Activated T-helper 1 cell treated with anti-CD3 and anti-CD28 coated beads, Interleukin-2, amount 50 U/mL, for 16 hours (primary cell): ENCODE measurements at places on chromosomes 2 and 18.
A peak's percentile ranks its signal among the peaks of the same experiment; 100 is the strongest.

DNA sequence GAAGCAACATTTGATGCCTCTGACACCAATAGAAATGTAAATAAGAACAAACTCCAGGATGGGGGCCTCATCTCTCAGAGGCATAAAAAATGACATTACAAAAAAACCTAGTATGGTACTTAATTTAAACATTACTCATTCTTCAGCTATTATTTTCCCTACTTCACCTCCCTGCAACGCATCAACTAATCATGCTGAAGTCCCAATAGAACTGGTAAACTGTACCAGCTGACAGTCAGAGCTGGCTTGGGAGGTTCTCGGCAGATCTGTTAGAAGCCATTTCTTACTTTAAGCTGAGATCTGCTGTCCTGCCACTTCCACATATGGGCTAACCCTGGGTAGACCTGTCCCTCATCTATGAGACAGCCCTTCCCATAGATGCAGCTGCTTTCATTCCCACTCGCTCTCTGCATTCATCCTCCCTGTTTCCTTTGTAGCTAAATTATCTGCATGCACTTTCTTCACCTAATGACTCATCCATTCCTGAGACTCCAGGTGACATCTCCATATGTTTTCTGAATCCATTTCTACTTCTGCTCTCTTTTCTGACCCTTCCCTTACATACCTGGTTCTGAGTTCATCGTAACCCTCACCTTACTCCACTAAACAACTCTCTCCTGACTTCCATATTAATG is 108.1 kb downstream of the AOX1 start:
- no peak for DNase-seq

- no peak for DNase-seq
These were observed 225.4 kb downstream of the STK39 start for GRCh38 chr2:168021800-168022587.

- no peak for DNase-seq
These were observed 247.8 kb downstream of the MYT1L start for GRCh38 chr2:2083113-2083758.

DNA sequence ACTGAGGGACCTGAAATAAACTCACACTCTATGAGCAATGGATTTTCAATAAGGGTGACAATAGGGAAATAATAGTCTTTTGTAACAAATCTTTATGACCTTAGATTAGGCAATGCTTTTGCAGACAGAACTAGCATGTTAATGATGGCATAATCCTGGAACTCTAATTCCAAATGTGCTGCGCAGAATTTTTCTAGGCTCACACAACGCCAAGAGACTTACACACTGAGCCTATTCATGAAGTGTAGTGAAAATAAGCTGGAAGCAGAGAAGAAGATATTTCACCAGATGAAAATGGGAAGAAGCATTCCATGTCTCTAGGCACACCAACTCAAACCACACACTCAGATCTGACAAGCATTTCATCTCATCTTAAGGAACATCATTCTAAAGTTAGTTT is 178.5 kb downstream of the L3MBTL4 start:
- no peak for DNase-seq

DNA sequence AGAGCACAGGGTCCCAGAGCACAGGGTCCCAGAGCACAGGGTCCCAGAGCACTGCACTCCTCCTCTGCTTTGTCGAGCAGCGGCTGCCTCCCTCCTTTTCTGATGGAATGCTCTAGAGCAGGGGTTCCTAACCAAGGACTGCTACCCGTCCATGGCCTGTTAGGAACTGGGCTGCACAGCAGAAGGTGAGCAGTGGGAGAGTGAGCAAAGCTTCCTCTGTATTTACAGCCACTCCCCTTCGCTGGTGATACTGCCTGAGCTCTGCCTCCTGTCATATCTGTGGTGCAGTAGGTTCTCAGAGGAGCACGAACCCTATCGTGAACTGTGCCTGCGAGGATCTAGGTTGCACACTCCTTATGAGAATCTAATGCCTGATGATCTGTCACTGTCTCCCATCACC is 33.1 kb upstream of the ADNP2 start:
- no peak for DNase-seq

- no peak for DNase-seq
These were observed 39.2 kb downstream of the GALNT1 start for GRCh38 chr18:35620765-35621164.

DNA sequence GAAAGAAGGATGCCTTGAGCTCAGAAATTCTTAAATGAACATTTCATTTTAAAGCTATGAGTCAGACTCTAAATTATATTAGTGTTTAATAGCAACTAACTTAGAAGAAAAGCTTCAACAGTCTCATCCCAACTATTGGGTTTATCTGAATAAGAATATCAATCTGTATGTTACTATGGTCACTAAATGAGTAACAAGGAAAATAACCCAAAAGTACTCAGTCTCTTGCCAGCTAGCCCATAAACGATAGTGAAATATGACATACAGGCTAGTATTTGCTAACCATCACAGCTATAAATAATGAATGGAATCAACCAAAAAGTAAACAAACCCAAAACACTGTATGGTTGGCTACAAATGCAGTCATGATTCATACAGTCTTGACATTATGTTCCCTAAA is 174.9 kb downstream of the RAB3GAP1 start:
- no peak for DNase-seq

- DNase-seq = no peak
These were observed 264.7 kb downstream of the CCDC85A start for GRCh38 chr2:56448403-56449001.

DNA sequence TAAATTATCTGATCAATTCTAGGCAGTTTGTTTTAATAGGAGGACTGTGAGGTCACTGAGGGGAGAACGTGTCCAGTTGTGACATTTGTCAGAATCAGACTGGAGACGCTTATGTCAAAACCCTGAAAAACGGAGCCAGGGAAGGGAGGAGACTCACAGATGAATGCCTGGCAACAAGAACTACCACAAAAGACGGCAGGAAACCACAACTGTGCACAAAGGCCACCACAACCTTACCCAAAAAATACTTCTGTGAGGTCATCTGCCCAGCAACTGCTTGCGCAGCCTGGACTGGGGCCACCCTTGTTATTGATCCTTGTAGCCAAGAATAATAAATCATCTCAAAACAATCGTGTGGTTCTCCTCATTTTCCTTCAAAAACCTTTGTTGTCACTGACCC is 173.0 kb upstream of the ALKAL2 start:
- no peak for DNase-seq

GRCh38 chr2:133287709-133288108 is 280.6 kb downstream of the NCKAP5 start:
- DNase-seq = no peak

DNA sequence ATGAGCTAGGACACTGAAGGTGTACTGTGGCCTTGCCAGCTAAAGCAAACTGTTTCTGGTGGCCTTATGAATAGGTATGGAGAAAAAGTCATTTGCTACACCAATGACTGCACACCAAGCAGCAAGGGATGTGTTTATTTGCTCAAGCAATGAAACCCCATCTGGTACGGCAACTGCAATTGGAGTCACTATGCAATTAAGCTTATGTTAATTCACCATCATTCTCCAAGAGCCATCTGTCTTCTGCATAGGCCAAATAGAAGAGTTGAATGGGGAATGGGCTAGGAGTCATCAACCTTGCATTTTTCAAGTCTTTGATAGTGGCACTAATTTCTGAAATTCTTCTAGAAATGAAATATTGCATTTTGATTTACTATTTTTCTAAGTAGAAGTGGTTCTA is 372.0 kb downstream of the KCNJ3 start:
- DNase-seq = no peak

DNA sequence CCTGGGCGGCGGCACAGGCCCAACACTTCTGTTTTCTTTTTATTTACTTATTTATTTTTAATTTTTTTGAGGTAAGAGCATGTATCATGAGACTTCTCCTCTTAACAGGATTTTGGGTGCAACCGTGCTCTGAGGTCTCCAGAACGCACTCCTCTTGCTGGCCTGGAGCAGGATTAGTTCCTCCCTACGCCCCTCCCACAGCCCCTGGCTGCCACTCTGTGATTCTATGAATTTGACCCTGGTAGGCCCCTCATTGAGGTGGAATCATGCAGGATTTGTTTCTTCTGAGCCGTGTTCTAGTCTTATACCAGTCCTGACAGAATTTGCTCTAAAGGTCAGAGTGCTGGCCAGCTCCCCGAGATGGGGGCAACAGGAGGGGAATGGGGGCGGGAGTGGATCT is 106.5 kb upstream of the HS6ST1 start:
- no peak for DNase-seq

- no peak for DNase-seq
These were observed 444.0 kb upstream of the LRRTM1 start for GRCh38 chr2:80748592-80748991.

DNA sequence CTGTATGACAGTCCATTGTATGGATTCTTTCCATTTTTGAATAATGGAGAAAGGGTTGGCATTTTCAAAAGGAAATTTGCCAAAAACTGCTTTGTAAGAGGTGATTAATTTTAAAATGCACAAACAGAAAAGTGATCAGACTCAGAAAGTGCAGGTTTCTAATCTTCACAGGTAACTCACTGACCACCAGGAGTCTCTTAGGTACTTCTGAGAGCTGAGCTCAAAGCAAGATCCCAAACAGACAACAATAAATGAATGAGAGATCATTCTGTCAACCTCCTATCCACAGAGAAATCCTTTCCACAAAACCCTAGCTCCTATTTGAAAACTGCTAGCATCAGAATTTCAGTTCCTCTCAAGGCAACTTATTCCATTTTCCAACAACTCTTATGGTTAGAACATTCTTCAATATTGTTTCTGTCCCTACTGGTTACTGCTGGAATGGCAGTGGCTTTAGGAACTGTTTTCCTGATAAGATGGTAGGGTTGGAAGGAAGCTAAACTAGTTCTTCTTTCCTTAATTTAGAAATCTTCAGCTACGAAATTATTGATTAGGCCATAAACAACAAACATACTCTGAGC is 20.6 kb upstream of the HAAO start:
- no peak for DNase-seq

DNA sequence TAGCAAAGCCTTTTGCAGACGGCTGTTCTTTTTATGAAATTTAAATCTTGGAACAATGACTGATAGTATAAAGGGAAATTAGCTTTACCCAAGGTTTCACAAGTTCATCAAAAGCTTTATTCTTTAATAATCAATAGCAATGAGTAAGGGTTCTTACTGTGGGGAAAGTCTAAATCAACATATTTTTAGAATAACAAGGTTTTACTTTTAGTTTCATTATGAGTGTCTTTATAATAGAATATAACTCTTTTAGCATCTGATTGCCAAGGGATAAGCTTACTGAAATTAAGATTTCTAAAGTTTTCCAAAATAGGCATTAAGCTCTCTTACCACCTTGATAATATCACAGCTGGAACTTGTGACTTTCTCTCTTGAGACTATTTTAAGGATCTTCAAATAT is 1489.7 kb downstream of the LRP1B start:
- no peak for DNase-seq

DNA sequence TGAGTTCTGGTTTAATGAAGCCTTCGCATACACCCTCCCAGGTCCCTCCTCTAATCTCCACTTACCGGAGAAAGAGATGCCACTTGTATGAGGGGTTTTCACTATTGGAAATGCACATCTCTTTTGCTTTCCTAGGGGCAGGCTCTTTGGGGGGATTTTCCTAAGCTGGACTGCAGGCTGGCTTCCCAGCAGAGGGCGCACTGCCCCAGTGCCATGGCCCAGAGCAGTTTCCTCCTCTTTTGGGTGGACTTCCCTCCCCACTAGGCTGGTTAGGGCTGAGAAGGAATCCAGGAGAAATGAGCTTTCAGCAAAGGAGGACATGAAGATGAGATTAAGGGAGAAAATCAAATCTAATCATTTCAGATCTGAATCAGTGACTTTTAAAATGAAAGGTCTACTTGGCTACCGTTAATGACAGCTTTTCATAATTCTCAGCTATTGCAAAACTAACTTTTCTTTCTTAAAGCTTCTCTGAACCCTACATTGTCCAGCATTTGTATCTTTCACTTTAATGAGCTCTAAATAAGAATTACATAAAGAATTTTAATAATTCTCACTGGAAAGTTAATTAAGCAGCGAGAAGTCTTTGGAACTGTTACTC is 784.1 kb upstream of the FANCL start:
- no peak for DNase-seq

DNA sequence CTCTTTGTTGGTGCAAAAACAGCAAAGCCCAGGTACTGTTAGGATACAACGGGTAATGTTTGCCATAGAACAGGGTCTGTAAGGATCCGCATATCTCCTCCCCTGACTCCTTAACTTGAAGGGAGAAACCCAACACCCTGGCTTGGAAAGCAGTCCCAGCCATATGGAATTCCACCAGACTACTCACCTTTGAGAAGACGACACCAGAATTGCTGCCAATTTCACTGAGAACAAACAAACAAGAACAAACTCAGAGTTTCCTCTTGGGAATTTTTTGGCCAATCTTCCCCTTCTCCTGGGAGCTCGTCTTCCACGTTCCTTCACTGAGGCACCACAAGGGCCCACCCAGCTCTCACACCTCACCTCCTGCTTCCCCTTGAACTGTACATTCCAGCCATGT is 29.2 kb downstream of the CAPN14 start:
- no peak for DNase-seq

GRCh38 chr2:161004379-161004778 is 155.8 kb upstream of the TANK start:
- DNase-seq = no peak

- DNase-seq = no peak
These were observed 205.6 kb downstream of the ARHGAP15 start for GRCh38 chr2:143334837-143335236.

DNA sequence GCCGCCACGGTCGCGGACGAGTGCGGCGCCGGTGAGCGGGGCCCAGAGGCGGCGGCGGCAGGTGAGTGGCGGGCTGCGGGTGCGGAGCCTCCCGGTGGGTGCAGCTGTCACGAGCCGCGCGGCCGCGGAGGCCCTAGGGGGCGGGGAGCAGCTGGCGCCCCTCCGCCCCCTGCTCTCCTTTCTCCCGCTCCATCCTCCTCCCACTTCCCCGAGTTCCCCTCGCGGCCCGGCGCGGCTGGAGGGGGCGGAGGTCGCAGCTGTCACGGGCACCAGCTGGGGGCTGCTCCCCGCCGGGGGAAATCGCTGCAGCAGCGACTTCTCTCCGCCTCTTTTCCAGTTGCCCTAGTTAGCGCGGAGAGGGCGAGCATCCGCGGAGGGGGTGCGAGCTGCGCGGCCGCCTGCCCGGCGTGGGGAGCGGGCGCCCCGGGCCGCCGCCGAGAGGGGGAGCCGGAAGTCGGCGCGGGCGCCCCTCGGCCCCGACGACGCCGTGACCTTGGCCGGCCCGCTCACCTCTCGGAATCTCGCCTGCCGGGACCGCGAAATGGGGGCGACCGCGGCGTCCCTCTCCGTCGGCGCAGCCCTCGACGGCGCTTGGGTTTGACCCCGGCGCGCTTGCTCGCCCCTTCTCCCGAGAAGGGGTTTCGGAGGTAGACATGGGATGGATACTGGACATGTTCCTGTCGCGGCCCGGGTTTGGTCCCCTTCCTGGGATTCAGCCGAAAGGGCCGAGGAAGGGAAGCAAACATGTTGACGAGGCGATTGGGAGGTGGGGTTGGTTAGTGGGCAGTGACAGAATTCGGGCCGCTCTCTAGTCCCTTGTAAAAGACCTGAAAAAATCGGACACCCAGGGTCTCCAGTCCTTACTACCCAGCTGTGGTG is 727 bp downstream of the NCOA1 start:
- DNase-seq = peak; percentile 35
